ENCODE measurements at places on chromosomes 6 and 20.

GRCh38 chr6:20866935-20867703 is 332.9 kb downstream of the CDKAL1 start:
- DNase-seq, result no peak

- DNase-seq, result no peak
Measured at GRCh38 chr6:162363757-162364156, 363.8 kb downstream of the PRKN start.

DNA sequence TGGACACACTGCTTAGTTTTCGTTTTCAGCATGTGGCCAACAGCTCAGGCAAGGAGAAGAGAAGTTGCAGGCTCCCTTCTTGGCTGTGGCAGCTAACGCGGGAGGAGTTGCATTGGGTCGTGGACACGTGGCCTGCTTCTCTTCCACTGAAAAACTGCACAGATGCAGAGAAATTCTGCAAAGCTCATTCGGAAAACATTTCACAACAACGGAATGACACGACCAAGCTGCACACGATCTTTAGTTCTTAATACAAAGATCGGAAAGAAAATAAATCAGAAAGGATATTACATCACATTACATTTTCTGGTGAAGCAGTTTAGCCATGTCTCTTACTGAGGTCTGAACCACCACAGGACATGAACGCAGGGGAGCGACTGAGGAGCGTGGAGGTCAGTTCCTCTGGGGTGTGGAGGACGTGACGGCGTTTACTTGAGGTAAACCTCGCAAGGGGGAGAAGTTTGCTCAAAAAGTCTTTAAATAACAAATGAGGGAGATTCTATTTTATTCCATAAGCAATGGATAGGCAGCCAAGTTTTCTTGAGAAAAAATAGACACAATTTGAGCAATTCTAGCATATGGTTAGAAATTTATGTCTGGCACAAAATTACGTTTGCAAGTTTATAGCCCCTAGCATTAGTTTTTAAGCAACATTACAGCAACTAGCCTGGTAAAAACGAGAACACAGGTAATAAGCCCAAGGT is 178.3 kb downstream of the THBS2 start:
- DNase-seq, result no peak

DNA sequence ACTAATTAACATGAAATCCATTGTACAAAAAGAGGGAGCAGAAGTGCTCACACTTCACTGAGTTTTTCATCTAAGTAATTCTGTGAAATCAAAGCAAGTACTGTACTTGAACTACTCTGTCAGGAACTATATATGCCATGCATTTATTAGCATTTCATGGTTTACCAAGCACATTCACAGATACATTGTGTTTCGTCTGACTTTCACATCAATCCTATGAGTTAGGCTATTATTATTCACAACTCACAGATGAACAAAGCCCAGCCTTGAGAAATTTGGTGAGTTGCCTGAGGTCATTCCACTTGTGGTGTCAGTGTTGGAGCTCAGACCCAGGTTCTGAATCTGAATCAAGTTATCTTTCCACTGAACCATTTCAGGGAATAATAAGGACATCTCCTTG is 33.7 kb upstream of the TENT5A start:
- no peak for DNase-seq

DNA sequence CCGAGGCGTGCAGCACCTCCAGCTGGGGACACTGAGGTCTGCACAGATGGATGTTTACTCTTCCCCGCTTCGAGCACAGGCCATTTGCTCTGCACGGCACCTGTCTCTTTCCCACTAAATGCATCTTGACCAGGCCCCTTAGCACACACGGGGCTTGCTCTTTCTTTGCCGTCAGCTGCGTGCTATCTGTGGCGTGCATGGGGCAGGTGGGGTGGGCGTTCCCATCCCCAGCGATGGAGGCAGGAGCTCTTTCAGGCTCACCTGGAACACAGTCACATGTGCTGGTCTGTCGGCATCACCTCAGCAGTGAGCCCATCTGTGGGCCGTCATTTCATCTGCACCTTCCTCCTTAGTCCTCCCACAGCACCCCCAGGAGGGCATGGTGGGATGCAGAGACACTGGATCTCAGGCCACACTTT is 35.1 kb downstream of the RBM38 start:
- DNase-seq, result no peak

- DNase-seq, result no peak
Measured at GRCh38 chr6:153373869-153374268, 242.8 kb upstream of the RGS17 start.

Data from cortex of kidney (tissue), 1 donor.